ENCODE measurements at places on chromosomes 7 and 10.

DNA sequence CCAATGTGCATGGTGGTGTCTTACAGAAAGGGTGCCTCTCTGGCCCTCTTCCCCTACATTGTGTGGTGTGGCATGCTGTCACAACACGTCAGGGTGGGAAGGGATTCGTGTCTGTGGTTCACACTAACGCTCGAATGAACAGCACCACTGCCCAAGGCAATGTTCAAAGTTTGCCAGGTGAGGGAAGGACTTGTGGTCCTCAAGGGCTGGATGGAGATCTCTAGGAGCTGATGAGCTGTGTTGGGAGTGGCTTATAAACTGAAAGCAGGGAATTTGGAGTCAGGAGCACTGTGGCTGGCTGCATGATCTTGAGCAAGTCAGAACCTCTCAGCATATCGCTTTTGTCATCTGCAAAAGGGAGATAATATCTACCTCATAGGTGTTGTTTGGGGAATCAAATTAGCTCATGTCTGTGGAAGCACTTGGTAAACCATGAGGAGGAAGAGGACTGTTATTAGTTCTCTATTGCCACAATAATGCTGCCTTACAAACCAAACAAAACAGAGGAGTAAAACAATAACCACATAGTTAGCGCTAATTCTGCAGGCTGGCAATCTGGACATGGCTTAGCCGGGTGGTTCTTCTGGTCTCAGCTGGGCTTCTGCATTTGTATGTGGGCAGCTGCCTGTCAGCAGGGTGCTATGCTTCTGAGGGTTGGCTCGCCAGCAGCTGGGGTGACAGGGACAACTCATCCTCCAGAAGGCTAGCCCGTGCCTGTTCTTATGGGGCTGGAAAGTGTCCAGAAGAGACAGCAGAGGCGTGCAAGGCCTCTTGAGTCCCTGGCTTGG lies 22.9 kb upstream of the C10orf105 start:
- DNase-seq = no peak

- DNase-seq = no peak
Measured at GRCh38 chr7:119838444-119838843, 434.5 kb upstream of the KCND2 start.

GRCh38 chr7:33904681-33905388 lies 504 bp upstream of the BMPER start:
- no peak for DNase-seq

- DNase-seq = no peak
Measured at GRCh38 chr10:128070721-128071416, 55.4 kb downstream of the MKI67 start.

- DNase-seq = no peak
Measured at GRCh38 chr7:116717137-116717536, 45.1 kb downstream of the MET start.

- no peak for DNase-seq
Measured at GRCh38 chr10:97861097-97861750, 11.6 kb downstream of the GOLGA7B start.

DNA sequence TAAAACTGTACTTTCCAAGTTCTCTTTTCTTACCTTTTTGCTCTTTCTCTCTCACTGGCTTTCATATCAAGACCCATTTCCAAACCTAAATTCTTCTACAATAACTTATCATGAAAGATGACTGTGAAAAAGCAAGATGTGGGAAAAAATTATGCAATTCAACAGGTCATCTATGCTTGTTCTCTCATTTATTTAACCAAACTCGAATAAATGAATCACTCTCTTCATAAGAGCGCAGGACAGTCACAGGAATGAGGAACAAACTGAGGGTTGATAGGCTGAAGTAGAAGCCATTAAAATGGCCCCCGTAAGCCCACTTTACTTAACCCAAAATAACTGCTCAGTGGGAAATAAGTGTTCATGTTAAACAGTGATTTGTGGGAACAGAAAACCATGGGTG lies 1289.7 kb upstream of the SORCS1 start:
- DNase-seq = no peak

DNA sequence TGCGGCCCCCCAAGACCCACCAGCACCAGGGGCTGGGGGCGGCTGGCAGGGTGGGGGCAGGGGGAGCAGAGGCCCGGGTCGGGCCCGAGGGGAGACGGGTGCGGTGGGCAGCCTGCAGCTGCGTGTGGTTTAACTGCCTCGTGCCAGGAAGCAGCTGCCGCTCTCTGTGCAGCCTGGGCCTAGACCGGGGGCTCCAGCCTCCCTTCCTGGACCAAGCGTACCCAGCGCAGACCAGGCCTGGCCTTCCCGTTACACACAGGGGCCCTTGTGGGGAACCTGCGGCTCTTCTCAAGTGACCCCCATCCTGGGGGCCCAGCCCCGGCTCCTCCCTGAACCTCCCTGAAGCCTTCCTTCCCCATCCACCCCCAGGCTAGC lies 6.6 kb upstream of the INTS1 start:
- DNase-seq = no peak

DNA sequence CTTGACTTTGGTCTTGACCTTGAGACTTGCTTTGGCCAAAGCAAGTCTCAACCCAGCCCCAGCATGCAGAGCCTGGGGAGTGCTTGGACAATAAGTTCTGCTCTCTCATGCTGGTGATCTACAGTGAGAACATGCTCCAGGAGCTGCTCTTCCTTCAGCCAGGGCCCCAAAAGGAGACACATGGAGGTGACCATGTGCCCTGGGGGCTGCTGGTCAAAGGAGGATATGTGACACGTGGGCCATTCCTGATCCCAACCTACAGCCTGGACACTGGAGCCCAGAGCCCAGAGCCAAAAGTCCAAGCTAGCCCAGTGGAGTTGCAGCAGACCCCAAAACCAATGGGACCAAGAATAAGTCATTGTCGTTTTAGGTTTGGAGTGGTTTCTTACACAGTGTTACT lies 78.2 kb upstream of the CHST15 start:
- no peak for DNase-seq

GRCh38 chr10:129350690-129351089 lies 116.4 kb upstream of the MGMT start:
- DNase-seq = no peak

DNA sequence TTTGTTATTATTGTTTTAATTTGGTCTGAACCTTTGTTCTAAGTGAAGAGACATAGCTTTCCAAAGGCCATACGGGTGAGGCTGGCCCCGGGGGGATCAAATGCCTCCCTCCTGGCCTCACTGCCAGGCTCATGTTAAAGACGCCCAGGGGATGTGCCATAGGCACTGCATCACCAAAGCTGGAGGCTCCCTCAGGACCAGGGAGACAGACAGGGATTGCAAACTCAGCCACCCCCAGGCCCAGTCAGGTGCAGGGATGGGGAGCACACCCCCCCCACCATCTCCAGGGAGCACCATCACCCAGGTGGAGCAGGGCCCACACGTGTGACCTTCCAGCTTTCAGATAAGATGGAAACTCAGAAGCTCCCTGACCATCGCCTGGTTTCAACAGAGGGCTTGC lies 96.0 kb upstream of the DNAAF5 start:
- DNase-seq = no peak

DNA sequence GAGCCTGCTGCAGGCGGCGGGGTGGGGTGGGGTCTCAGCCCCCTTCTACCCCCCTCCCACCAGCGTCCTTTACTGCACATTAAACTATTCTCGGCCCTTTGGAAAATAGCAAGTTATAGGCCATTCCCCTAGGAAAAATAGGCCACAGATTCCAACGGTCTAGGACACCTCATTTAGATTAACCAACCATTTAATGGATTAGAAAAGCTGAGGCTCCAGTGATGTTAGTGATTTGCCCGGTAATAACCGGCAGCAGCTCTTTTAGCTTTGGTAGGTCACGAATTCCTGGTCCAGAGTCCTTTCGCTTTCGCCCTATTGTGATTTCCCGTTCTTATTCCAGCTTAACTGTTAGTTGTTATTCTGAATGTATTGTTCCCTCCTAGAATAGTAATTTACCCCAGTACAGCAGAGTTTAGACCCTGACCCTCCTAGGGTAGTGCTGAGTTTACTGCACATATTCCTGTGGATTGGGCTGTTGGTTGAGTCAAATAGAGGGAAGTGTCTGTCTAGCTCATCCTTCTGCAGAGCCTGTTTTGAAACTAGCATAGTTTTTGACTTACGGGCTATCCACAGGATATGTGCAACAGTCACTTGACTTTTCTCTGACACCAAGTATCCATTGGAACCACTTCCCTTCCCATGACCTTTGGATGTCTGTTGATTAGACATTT lies 754 bp downstream of the GSTO1 start:
- DNase-seq = no peak

GRCh38 chr10:77756319-77757232 lies 119.0 kb upstream of the KCNMA1 start:
- no peak for DNase-seq

GRCh38 chr7:69962186-69963065 lies 364.2 kb downstream of the AUTS2 start:
- no peak for DNase-seq

- no peak for DNase-seq
Measured at GRCh38 chr10:1778375-1778969, 41.1 kb upstream of the ADARB2 start.

GRCh38 chr7:43645699-43646226 lies 62.9 kb downstream of the STK17A start:
- DNase-seq = no peak

- DNase-seq = no peak
Measured at GRCh38 chr7:12211711-12212485, 804 bp downstream of the TMEM106B start.

DNA sequence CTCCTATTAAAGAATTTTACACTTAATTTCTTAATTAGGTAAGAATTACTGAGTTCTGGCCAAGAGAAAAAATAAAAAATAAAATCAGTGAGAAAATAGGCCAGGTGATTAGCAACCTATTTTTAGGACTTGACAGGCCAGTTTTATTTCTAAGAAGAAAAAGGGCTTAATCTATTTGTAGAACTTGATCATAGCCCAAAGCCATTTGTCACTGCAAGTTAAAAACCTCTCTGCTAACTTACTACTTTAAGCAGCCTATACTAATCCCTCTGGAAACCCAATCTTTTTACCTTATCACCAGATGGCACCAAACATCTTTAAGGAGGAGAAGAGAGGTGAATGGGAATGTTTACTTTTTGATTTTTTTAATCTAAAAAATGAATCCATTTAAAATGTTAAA lies 222.1 kb upstream of the RHOBTB1 start:
- DNase-seq = no peak

- DNase-seq = no peak
Measured at GRCh38 chr10:81725851-81726250, 149.1 kb upstream of the NRG3 start.

GRCh38 chr7:41592236-41592635 lies 110.7 kb downstream of the INHBA start:
- no peak for DNase-seq

DNA sequence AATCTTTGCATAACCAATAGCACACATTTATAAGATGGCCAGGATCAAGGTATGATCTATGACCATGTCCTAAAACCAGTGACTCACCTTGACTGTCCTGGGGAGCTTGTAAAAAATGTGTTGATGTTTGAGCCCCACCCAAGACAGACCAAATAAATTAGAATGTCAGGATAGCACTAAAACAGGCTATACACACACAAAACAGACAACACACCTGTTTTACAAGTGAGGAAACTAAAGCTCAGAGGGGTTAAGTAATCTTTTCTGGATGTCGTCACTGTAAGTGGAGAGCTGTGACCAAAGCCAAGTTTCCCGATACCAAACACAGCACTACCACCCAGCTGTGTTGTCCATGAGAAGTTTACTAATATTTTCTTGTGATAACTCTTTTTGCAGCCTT lies 84.5 kb downstream of the AVL9 start:
- DNase-seq = no peak

DNA sequence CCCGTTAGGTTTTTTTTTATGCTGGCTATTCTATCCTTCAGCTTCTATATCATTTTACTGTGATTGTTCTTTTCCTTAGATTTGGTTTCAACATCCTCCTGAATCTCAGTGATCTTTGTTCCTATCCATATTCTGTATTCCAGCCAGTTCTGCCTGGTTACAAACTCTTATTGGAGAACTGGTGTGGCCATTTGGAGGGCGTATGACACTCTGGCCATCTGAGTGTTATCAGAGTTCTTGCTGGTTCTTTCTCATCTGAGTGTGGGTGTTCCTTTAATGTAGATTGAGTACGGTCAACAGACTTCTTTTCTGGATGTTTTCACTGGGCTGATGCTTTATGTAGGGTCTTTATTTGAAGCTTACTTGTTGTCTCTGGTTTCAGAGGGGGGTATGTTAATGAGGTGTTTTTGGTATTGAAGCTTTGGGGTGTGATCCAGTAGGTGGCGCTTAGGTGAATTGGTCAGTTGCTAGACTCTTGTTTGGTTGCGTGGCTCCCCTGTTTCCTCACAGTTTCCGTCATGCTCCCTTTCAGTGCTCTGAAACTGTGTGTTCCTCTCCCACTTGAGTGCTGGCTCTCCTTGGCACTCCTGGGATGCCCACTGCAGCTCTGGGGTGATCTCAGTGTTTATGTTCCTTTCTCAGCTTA lies 80.7 kb downstream of the FANK1 start:
- no peak for DNase-seq

DNA sequence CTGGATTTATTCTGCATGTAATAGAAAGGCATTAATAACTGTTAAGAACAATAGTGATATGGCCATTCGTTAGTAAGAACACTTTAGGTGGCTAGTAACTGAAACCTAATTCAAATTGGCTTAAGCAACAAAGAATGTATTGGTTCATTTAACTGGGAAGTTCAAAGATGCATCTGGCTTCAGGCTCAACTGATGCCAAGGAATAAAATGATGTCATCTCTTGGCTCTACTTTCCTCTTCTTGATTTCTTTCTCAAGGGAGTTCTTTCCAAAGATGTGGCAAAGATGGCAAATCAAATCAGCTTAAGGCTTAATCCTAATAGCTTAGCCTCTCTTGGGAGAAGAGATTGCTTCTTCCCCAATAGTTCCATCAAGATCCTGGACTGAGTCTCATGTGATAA lies 51.6 kb downstream of the PIK3CG start:
- DNase-seq = no peak

GRCh38 chr7:93945756-93946535 lies 24.4 kb downstream of the GNG11 start:
- no peak for DNase-seq

DNA sequence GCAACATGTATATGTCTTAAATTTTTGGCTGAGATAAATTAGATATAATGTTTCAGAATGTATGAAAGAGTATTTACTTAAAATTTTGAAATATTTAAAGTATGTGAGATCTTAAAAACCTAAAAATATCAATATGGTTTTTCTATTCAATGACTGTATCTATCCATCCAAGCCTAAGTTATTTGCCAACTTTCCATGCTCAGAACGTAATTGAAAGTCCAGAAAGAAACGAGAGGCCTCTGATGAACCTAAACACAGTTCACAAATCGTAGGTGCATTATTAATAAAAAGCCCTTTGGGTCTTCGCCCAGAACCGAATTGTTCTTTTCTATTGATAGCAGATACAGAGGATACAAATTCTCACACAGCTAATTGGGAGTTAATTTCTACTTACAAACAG lies 6.5 kb downstream of the SVIL start:
- no peak for DNase-seq

All from activated T-cell treated with anti-CD3 and anti-CD28 coated beads for 4 hours (primary cell).